ENCODE measurements at places on chromosomes 12 and 14.

GRCh38 chr12:65649126-65649525, 175.2 kb upstream of the HMGA2 start:
- no peak for DNase-seq

DNA sequence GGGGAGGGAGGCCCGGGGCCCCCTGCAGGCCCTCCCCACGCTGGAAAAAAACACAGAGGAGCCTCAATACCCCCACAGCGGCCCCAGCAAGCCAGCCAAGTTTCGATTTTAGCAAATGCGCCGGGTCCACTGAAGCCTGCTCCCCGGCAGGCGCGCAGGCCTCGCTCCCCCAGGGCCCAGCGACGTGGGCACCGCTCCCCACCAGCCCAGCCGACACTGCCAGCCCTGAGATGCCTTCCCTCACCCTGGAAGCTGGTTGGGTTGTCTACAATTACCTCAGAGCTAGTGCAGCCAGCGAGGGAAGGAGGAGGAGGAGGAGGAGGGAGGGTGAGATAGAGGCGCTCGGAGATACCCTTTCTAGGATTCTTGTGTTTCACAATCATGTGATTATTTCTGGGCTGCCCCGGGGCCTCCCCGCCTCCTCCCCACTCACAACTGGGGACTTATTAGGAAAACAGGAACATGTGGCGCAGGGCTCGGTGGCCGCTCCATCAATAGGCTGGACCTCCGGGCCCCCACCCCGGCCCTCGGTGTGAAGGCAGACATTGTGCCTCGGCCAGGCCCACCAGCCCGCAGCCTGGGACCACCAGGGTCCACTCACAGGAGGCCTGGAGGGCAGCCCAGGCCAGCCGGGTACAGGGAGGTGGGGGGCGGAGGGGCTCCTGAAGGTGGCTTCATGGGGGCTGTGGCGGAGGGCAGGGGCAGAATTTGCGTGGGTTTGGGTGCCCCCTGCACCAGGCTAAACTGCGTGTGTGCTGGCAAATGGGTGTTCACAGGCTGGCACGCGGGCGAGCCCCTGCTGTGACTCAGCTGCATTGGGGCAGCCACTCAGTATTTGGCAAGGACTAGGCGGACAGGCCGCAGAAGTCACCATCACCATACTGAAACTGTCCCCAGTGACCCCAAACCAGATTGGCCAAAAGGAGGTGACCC, 109.9 kb downstream of the NCOR2 start:
- no peak for DNase-seq

- no peak for DNase-seq
Measured at GRCh38 chr14:99462210-99462609, 18.4 kb downstream of the SETD3 start.

DNA sequence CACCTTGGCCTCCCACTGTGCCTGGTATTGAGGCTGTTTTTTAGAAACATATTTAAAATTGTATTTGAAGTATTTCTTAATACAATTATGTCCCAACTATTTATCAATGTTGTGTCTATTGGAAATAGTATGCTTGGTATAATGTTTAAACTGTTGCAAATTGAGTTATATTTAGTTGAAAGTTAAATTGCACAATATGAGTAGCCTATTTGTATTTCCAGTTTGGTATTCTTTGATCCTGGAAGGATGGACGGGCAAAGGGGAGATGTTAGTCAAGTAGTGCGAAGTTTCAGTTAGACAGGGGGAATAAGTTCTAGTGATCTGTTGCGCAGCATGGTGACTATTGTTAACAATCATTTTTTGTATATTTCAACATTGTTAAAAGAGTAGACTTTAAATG, 111.5 kb downstream of the NUBPL start:
- no peak for DNase-seq

- no peak for DNase-seq
Measured at GRCh38 chr12:68261896-68262295, 8.5 kb upstream of the IL22 start.

- no peak for DNase-seq
Measured at GRCh38 chr14:75442642-75443041, 14.8 kb downstream of the JDP2 start.

- DNase-seq, result no peak
Measured at GRCh38 chr14:89613260-89614008, 196.4 kb upstream of the FOXN3 start.

DNA sequence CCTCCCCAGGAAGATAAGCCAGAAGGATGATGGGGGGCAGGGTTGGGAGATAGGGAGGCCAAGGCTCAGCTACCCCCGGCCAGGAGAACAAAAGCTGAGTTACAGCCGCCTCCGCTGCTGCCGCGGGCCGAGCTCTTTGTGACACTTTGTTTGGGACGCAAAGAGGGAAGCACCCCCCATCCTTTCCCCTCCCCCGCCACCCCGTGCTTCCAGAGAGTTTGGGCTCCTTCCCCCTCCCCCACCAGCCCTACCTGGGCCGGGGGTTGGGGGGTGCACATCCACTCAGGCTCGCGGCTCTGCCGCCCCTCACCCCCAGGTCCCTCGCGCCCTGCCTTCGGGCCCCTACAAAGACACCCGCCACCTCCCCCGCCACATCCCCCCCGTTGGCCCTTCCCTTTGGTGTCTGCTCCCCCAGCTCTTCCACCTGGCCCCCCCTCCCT, 799 bp downstream of the ZNF219 start:
- DNase-seq, result no peak

DNA sequence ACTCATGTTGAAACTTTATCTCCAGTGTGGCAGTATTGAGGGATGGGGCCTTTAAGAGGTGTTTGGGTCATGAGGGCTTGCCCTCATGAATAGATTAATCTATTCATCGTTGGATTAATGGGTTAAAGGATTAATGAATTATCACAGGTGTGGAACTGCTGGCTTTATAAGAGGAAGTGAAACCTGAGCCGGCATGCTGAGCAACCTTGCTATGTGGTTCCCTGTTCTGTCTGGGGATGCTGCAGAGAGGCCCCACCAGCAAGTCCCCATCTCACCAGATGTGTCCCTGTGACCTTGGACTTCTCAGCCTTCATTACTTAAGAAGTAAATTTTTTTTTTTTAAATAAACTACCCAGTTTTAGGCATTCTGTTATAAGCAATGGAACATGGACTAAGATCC, 109.6 kb downstream of the DYRK2 start:
- DNase-seq, result no peak

- no peak for DNase-seq
Measured at GRCh38 chr12:48556631-48557030, 13.2 kb downstream of the LALBA start.

- DNase-seq, result no peak
Measured at GRCh38 chr14:76320486-76320885, 55.5 kb upstream of the ESRRB start.

- no peak for DNase-seq
Measured at GRCh38 chr14:72801836-72802587, 91.9 kb downstream of the DPF3 start.

DNA sequence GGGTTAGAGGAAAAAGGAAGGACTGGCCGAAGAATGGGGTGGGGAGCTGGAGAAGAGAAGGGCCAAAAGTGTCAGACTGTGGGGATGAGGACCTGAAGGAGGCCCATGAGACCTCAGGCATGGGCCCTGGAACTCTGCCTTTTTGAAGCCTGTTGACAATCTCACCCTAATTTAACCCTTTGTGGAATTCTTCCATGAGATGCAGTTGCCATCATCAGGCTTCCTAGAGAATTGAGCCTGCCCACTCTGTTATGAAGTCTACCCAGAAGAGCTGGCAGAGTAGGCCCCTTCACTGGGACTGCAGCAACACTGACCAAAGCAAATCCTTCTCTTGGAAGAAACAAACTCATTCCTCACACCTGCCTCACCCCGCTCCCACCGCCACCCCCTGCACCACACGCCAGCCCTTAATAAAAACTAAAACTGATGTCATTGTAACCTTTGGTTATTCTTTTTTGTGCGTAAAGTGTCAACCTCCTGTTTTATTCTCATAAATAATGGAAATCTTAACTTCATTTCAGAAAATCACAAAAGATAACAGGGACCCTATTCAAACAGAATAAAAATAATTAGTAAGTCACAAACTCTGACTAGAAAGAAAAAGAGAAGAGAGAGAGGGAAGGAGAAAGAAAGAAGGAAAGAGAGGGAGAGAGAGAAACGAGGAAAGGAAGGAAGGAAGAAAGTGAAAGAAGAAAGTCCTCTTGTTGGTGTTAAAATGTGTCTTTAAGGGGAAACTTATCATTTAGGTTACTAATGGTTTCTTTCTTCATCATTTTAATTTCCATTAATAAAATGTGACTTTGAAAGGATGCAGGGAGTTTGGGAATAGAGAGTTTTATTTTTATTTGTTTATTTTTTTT, 61.3 kb downstream of the CRADD start:
- DNase-seq, result no peak

- DNase-seq, result no peak
Measured at GRCh38 chr12:41509271-41510055, 321.3 kb downstream of the PDZRN4 start.

DNA sequence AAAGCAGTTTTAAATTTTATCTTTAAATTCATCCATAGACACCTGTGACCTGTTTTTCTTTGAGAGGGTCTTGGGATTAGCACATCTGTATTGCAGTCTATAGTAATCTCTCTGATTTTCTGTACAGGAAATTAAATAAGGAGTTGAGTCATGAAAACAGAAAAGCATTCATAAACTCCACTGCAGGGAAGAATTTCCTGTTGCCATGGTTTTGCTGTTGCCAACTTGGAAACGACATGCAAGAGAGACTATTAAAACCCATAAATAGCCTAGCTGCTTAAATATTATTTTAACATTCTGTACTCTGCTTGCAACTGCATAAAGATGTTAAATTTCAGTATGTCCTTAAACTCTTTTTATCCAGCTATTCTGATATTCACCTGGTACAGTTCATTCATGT, 281.0 kb upstream of the RGS6 start:
- DNase-seq, result no peak

GRCh38 chr14:62179367-62180018, 417.3 kb downstream of the SNAPC1 start:
- DNase-seq, result no peak

GRCh38 chr12:24034160-24034559, 84.7 kb upstream of the SOX5 start:
- DNase-seq, result no peak

DNA sequence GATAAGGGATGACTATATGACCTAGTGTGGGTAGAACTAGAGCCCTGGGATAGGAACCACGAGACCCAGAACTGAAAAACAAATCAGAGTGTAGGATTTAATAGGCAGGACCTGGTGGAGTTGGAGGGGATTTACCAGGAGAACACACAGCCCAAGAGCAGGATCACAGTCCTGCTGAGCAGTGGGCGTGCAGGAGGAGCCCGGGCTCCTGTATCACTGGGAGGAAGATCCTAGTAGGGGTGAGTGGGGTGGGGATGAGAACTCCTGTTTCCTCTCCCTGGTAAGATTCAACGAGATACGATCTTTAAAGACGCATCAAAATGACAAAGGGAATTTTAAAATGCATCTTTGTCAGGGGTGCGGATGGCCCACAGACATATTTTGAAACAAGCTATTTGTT, 220.1 kb downstream of the GALC start:
- no peak for DNase-seq

GRCh38 chr14:24368212-24368561, 203 bp downstream of the NFATC4 start:
- DNase-seq, result no peak

DNA sequence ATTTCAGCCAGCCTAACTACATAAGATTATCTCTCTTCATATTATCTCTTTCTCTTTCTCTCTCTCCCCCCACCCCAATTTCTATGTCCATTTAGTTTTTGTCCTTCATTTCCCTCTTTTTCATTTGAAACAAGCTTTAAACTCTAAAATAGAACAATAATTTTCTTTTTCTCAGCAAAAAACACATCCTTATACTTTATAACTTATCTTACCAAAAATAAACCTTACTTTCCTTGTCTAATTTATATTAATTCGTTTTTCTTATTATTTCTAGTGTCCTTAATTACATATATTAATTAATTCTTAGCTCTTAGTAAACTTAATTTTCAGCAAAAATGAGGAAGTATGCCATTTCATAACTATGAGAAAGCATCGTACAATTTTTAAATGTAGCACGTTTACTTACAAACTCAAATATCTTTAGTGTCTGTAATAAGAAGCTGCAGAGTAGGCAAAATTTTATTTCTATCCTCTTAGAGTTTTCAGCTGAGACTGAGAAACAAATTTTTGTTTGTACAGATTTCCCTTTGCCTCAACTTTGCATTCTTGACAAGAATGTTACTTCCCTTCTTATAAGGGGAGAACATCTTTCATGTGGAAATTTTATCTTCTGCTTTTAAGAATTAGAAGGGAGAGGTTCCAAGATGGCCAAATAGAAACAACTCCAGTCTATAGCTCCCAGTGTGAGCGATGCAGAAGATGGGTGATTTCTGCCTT, 65.1 kb upstream of the ST8SIA1 start:
- DNase-seq, result no peak

DNA sequence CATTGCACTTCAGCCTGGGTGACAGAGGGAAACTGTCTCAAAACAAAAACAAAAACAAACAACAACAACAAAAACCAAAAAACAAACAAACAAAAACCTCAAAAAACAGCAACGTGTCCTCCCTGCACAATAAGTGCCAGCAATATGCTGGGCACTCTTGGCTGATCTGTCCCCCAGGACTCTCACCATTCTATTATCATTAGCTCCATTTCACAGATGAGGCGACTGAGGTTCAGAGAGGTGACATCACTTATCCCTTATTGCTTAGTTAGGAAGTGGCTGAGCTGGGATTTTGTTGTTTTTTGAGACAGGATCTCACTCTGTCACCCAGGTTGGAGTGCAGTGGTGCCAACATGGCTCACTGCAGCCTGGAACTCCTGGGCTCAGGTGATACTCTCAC, 33.0 kb upstream of the CCDC63 start:
- no peak for DNase-seq

- no peak for DNase-seq
Measured at GRCh38 chr12:24278832-24279231, 329.4 kb upstream of the SOX5 start.

GRCh38 chr12:47709671-47710070, 3.8 kb upstream of the RPAP3 start:
- DNase-seq, result no peak

- no peak for DNase-seq
Measured at GRCh38 chr14:53306267-53306721, 153.2 kb upstream of the DDHD1 start.

DNA sequence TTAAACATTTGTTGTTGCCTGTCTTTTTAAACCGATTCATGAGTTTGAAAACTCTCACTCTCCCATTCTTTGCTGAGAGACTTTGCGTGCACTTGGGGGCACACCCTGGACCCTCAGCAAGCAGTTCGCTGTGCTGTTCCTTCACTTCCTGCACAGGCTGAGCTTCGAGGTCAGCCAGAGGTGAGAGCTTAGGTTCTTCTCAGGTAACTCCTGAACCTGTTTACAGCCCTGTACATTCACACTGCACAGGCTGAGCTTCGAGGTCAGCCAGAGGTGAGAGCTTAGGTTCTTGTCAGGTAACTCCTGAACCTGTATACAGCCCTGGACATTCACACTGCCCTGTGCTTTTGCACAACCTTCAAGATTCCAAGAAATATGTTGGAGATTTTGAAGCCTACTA, 9.8 kb upstream of the CLECL1 start:
- DNase-seq, result no peak

GRCh38 chr12:69500631-69501030, 30.4 kb downstream of the FRS2 start:
- no peak for DNase-seq

Data from vagina (tissue), 2 donors.